ENCODE measurements at places on chromosomes 12 and 14.

- no peak for DNase-seq
These were observed 20.3 kb upstream of the DRAM1 start for GRCh38 chr12:101857043-101857558.

DNA sequence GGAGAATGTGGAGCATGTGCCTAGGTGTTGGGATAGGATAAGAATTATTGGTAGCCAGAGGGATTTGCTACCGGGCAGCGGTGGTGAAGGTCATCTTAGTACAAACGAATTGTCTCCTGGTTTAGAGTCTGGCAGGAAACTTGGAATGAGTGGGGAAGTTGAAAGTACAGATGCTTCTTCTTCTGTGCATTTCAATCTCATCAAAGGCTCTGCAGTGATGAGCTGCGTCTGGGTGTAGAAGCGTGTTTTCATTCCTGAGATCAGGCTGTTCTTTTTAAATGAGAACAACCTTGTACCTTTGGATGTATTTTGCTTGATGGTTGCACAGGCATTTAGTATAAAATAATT, 2.1 kb downstream of the WNK1 start:
- no peak for DNase-seq

GRCh38 chr14:69281450-69282169, 21.7 kb downstream of the GALNT16 start:
- DNase-seq = no peak

DNA sequence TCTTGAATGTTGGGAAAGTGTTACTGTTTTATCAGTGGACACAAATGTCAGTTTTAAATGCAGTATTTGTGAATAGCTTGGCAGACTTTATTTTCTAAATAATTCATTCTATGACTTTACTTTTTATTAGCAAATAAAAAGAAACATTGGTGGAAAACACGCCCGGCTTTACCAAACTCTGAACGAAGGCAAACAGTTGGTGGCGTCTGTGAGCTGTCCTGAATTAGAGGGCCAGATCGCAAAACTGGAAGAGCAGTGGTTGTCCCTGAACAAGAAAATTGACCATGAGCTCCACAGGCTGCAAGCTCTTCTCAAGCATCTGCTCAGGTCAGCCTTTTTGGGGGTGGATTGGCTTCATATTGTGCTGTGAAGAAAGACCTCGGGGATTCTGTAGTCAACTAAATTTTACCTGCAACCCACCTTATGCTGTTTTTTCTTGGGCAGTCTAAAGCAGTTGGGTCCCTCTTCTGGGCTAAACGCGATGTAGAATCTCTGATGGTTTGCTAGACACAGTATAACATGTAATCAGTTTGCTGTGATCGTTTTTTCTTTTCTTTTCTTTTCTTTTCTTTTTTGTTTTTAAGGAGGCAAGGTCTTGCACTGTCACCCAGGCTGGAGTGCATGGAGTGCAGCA, 156.4 kb downstream of the ESR2 start:
- no peak for DNase-seq

DNA sequence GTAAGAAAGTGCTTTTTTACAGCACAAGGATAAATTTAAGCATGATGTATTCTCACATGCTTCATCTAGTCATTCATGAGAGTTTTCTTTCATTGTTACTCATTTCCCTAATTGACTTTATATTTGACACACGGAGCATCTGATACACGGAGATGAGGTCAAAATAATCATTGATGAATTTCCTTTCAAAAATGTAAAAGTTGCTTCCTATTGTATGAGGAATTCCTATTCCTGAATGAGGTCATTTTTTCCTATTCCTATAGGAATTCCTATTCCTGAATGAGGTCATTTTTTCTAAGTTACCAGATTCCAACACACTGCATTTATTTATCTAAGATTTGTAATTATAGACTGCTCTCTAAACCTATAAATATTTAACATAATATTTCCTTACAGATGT, 316.7 kb upstream of the KITLG start:
- DNase-seq = no peak

DNA sequence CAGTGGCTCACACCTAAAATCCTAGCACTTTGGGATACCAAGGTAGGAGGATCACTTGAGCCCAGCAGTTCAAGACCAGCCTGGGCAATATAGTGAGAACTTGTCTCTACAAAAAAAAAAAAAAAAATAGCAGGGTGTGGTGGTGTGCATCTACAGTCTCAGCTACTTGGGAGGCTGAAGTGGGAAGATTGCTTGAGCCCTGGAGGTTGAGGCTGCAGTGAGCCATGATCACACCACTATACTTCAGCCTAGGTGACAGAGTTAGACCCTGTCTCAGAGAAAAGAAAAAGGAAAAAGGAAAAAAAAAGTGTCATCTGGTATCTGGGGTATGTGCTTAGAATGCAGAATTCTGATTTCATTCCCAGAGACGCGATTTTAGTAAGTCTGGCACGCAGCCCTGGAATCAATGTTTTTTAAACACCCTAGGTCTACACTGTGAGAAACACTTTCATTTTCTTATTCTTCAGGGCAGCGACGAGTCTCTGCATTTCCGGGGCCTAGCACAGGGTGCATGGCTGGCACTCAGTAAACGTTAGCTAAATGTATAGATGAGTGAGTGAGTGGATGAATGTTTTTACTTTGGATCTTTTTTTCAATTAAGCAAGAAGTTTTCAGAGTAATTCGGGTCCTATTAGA, 243.8 kb upstream of the PWP1 start:
- no peak for DNase-seq

DNA sequence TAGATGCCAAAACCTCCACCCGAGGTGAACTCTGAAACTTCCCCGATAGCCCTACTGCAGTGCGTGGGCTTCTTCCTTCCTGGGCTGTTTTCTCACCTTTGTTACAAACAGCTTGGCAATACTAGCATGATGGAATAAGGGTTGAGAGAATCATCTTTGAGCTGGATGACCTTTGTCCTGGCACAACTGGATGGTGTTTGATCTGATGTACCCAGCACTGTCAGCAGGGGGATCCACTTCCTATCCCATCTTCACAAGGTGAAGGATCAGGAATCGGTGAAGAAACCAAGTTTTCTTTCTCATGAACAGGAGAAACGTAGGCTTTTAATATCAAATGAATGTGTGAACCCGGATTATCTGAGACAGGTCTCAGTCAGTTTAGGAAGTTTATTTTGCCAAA, 19.5 kb upstream of the LRRC10 start:
- no peak for DNase-seq

GRCh38 chr12:117067016-117067415, 32.2 kb downstream of the TESC start:
- no peak for DNase-seq

DNA sequence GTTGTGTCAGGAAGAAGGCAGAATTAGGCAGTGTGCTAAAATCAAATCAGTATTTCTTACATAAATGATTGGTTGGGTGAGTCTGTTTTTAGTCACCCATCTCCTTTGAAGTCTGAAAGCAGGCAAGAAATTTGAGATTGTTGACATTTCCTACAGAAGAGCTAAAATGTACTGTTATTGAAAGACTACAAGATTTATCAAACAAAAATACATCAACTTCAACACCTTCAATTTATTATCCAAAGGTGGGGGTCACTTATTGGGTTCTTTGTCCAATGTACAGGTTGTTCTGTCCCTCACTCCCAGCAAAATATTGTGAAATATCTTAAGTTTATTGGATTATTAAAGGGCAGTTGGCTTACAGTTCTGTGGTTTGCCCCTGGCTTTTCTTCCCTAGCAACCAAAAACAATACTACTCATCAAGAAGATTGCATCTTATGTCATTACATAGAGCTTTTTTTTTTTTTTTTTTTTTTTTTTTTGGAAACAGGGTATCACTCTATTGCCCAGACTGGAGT, 20.6 kb upstream of the PKP2 start:
- DNase-seq = no peak

DNA sequence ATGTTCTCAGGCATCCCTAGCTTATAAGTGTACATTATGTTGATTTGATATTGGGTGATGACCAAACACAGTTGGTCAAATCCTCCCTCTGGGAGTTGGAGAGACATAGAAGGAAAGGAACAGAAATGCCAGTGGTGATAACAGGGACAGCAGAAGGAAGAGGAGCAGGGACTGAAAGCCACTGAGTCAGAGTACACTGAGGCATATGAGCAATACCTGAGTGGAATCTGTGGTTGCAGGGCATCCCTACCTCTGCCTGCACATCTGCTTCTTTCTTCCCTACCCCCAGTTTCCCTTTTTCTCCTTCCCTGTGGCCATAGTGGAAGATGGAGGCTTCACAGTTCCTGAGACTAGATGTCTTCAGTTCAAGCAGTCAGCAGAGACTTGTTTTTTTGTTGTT, 44.9 kb downstream of the BICD1 start:
- DNase-seq = no peak

GRCh38 chr14:64549016-64549415, 745 bp upstream of the PPP1R36 start:
- DNase-seq = no peak

DNA sequence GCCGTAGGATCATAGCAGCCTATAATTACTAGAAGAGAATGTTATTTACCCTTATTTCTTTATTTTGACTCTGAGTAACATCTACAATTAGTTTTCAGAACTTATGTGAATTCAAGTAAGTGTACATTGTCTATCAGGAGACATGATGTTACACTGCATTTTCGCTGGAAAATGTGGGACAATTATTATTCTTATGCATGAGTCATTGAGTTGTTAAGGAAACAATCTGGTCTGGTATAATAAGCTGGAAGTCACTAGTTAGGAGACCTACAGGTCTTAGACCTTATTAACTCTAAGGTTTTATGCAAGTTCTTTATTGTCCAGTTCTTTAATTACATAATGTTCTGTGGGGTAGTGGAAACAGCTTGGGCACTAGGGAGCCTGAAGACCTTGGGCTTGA, 5.8 kb downstream of the KTN1 start:
- no peak for DNase-seq

GRCh38 chr12:71935594-71935993, 3.1 kb upstream of the TPH2 start:
- DNase-seq = no peak

- no peak for DNase-seq
These were observed 158.4 kb downstream of the KLHL28 start for GRCh38 chr14:44803239-44803905.

DNA sequence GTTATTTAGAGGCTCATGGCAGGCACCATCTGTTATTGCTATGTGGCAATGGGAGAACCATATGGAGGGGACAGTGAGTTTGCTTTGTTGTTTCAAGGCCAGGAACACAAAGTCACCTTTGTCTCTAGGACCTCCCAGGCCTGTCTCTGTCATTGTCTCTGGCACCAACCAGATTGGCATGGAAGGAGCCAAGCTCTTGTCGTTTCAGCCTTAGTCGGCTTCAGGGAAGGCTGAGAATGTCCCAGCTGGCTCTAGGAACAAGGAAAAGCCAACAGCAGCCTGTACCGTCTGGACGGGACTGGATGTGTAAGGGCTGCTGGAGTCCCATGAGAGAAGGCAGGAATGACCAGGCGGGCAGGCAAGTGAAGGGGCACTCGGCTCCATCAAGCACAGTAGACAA, 29.2 kb downstream of the RPH3A start:
- no peak for DNase-seq

- no peak for DNase-seq
These were observed 53.3 kb upstream of the CISTR start for GRCh38 chr12:53805067-53805466.

GRCh38 chr12:113991224-113992044, 25.3 kb upstream of the RBM19 start:
- DNase-seq = no peak

- DNase-seq = no peak
These were observed 32.5 kb downstream of the PAWR start for GRCh38 chr12:79658221-79658620.

GRCh38 chr12:89494411-89495231, 30.0 kb downstream of the GALNT4 start:
- DNase-seq = no peak

GRCh38 chr12:10716277-10716676, 6.8 kb downstream of the YBX3 start:
- no peak for DNase-seq

DNA sequence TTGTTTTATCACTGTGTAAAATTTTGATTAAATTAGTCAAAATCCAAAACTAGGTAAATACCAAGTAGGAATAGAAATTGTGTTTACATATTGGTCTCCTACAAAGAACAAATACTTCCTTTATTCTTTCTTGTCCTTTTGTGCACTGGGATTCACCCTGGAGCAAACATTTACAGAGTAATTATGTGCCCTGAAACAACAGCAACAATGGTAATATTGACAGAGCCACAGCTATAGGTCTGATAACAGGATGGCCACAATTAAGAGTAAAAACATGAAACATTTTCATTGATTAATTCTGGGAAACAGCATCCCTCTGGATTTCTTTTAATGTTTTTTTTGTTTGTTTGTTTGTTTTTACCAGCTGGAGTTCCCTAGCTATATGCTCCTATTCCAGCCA, 61.2 kb downstream of the SLC38A6 start:
- DNase-seq = no peak

DNA sequence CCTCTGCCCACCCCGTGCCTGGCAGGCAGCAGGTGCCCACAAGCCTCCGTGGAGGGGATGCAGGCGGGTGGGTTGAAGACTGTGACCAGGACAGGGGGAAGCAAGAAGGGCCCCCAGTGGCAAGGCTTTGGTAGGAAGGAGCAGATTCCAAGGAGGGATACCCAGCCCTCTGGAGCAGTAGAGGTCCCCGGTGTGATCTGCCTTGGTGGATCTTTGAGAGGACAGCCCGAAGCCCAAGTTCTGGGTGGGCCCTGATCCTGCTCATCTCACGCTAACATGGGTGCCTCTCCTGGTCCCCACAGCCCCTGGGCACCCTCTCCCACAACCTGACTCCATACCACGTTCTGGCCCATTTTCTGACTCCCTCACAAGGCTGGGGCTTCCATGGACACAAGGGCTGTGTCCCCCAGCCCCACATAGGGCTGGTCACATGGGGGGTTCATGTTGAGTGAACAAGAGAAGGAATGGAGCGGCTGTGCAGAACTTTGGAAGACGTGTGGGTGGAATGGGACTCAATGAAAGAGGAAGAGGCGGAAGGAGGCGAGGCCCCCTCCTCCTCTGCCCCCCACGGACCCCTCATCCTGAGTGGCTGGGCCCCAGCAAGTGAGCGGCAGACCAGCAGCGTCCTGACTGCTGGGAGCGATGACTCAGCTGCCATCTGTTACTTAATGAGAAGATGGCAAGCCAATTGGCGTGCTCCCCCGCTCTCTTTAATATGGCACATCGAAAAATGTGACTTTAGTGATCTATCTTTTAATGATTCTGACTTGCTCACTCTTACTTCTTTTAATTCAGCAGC, 77.0 kb upstream of the BCL11B start:
- DNase-seq = no peak

- no peak for DNase-seq
These were observed 275.4 kb downstream of the PAWR start for GRCh38 chr12:79415321-79415720.

DNA sequence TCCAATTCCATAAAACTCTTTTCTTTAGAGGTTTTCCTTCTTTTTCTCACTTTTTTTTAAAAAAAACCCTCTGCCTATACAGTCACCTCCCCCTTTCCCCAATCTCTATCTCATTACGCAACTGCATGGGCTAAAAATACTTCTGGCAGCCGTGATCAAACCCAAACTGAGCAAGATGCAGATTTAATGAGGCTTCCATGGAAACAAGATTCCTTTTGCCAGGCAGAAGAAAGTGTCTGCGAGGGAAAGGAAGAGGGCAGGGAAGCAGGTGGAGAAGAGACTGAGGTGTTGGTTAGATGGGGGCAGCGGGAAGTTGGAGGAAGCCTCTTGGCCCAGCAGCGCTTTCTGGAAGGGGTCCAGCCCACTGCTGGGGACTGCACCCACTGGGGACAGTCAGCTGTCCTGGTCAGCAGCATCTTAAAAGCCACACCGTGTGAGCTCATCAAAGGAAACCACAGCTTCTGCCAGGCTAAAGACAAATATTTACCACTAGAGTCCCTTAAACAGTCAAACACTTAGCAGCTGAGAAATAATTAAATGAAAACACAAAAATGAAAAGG, 90.4 kb downstream of the SLC8A3 start:
- no peak for DNase-seq
